Effector CD4-positive, alpha-beta T cell (primary cell): ENCODE measurements at places on chromosomes 4 and X.

- DNase-seq, result no peak
These were observed 191.8 kb upstream of the CXorf66 start for GRCh38 chrX:140157143-140157542.

DNA sequence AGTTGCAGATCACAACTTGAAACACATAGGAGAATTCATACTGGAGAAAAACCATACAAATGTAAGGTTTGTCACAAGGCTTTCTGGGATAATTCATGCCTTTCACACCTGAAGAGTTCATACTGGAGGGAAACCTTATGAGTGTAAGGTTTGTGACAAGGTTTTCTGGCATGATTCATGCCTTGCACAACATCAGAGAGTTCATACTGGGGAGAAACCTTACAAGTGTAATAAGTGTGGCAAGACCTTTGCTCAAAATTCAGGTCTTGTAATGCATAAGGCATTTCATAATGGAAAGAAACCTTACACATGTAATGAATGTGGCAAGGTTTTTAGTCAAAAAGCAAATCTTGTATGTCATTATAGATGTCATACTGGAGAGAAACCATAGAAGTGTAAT, 58.8 kb upstream of the ENPEP start:
- DNase-seq, result no peak

GRCh38 chr4:38469410-38469809, 194.6 kb upstream of the KLF3 start:
- no peak for DNase-seq

DNA sequence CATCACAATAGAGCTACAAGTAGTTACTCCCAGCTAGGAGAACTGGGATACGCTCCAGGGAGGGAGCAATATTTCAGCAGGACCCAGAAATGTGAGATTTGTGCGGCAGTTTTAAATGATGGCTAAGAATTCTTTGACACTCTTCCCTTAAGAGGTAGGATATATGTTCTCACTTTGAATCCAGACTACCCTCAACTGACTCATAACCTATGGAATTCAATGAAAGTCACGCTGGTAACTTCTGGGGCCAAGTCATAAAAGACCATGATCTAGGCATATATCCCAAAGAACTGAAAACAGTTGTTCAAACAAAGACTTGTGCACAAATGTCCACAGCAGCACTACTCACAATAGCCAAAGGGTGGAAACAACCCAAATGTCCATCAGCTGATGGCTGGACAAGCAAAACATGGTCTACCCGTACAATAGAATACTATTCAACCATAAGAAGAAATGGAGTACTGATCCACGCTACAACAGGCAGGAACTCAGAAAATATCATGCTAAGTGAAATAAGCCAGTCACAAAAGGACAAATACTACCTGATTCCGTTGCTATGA, 10.5 kb downstream of the CD99L2 start:
- DNase-seq, result no peak

- no peak for DNase-seq
These were observed 60.0 kb downstream of the FHIP1A start for GRCh38 chr4:151468715-151469696.
